ENCODE measurements at places on chromosomes 1 and 21.

DNA sequence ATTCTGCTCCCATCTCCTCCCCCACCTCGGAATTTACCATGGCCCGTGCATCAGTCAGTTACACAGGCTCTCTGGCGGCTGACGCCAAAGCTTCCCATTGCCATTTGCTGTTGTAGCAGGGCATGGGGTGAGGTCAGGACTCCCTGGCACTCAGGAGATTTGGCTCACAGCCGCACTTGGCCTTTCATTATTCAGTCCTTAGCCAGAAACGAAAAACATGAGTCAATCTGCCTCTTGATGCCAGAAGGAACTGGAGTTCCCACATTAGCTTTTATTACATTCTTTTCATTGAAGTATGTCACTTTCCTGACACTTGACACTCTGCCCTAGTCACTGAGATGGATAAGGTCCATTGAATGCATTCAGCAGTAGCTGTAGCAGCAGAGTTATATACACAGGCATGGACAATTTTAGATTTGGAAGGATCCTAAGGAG is 260.6 kb downstream of the CACNA1E start:
- no peak for DNase-seq

GRCh38 chr21:34674468-34674867 is 5.7 kb downstream of the CLIC6 start:
- DNase-seq, result no peak

DNA sequence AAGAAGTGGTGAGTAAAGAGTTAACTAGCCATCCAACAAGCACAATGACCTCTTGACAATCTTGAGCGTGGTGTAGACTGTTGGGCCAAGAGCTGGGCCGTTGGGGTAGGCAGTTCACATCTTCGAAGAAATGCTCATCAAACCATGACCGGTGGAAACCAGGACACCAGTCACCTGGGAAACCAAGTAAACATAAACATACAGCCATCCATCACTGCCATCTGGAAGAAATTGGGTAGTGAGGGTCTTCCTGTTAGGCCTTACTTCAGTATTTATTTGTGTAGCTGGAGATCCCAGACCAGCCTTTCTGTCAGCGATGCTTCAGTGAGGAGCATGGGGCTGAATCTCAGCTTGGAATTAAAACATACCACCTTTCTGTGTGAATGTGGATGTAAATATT is 108.1 kb upstream of the HAO2 start:
- DNase-seq, result no peak

GRCh38 chr1:226736908-226737818 is 1.9 kb downstream of the ITPKB start:
- peak; percentile 59 for DNase-seq

GRCh38 chr1:243842978-243843511 is 7.0 kb downstream of the AKT3 start:
- DNase-seq, result no peak

- no peak for DNase-seq
Measured at GRCh38 chr1:165290148-165290547, 66.4 kb downstream of the LMX1A start.

DNA sequence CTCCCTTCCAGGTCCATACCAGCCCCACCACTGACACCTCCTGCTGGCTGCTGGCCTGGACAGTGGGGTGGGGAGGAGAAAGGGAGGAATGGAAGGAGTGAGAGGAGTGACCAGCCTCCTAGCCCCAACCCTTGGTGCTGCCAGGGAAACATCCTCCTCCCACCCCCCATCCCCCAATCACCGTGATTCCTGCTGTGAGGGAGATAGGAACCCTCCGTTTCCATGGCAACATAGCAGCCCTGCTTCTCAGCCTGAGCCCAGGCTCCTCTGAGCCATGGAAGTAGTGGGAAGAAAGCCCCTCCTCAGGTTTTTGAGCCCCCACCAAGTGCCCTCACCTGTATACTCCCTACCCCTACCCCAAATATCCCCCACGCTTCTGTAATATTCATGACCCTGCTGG is 44.4 kb upstream of the SCMH1 start:
- DNase-seq, result peak; percentile 43

DNA sequence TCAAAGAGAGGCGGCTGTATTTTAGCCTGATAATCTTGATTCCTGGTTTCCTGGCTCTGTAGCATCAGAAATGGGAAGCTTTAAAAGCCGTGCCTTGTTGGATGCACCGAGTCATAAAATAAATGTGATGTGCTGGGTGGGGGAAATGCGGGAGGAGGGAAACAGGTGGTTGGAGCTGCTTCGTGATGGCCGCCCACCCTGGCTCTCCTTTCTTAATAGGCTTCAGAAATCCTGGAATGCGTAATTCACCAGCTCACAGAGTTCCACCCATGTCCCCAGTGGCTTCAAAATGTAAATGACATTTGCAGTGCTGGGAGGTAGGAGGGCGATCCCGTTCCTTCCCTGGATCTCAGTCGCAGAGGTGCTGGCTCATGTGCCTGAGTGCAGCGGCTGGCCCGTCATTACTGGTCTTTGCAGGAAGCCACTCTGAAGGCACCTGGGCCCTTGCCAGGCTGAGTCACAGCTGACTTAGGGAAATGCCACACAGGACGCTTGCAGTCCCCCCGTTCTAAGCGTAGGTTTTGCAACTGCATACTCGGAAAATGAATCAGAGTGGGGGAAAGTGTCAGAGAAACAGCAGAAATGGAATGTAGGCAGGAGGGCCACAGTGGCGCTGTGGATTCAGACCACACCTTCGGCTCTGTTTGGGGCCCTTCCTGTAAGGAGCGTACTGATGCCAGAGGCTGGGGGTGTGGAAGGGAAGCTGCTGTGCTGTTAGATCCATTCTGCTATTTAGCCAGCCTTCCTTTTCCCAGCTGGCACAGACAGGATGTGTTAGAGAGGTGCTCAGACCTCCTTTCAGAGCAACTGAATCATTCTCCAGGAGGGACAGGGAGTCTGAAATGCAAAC is 37.6 kb downstream of the GALNT2 start:
- DNase-seq, result no peak

GRCh38 chr1:240235521-240236288 is 144.0 kb downstream of the FMN2 start:
- DNase-seq, result no peak

DNA sequence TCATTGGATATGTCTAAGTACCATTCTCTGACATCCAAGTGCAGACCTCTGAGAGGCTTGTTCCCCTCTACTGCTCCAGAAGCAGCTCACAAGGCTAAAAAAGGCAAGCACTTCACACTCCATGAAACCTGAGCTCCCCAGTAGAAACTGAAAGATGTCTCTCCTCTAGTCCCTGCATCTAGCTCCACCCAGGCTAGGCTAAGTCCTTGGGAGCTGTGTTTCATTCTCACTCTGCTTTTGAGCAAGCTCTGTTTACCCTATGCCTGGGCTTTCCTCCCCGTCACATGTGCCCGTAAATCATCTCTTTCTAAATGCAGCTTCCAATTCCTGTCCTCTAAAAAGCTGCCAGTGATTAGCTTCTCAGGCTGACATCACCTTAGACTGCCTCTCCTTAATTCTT is 39.0 kb downstream of the LRRC71 start:
- DNase-seq, result no peak
